ENCODE measurements at places on chromosomes 16 and 17. TPM values are rescaled to one million over a fixed set of nuclear protein-coding genes. Genes with fewer than 3 reads are reported as not detected.

Gene MYH1
- not detected for total RNA-seq

Gene NOD2
- 0.79 TPM for total RNA-seq

Gene TBX21
- 0.17 TPM for total RNA-seq

Gene KRT28
- not detected for total RNA-seq

Gene BICDL2
- 0.10 TPM for total RNA-seq

Gene KRTAP1-3
- total RNA-seq = not detected

Gene C16orf92
- total RNA-seq = not detected

Gene RHBDL1
- 7.2 TPM for total RNA-seq

Gene GRAPL
- total RNA-seq = 2.1 TPM

Gene C16orf46
- total RNA-seq = 5.4 TPM

Gene SMYD4
- total RNA-seq = 13.4 TPM

- no peaks in the 10 kb centered on the region for H3K36me3 ChIP-seq
- H3K27me3 ChIP-seq = no peaks in the 10 kb centered on the region
- H3K27ac ChIP-seq = no peak overlapping the region
- H3K4me1 ChIP-seq = peaks cover 36% of the 10 kb centered on the region
- DNase-seq = peak; percentile 43
- no peak overlapping the region for H3K4me3 ChIP-seq
Measured at GRCh38 chr17:67602974-67603373, 114.8 kb upstream of the NOL11 start.

DNA sequence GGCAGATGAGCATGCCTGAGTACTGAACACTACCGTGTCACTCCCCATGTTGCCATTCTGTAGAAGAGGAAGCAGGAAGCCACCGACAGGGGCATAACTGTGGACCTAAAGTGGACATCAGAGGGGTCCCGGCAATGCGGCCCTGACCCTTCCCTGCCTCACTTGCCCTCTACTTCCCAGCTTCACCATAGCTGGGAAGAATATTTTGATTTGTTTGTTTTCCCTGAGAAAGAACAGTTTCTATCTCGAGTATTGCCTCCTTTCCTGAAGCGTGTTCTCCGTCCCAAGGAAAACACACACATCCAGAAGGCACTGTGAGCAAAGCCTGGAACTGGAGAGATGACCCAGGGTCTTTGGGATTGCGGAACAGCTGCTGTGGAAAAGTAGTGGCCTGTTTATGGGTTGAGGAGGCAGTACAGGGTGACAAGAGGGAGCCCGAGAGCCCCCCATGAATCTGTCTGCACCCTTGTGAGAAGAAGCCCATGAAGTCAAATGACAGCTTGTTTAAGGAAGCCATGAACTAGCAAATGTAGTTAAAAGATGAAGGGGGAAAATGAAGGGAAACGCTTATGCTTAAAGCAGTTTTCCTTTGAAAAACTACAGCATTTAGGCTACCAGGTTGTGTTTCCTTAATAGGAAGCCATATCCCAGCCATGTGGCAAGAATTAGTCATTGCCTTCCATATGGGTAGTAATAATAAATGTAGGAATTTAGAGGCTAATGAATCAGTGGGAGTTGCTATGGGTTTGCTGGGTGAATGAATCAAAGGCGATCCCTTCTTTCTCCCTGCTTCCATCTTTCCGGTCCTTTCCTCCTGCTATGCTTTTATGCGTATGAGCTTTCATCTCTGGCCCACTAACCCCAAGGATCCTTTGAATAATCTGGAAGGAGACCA lies 90.0 kb upstream of the TBX2 start:
- no peak overlapping the region for H3K4me3 ChIP-seq
- peaks cover 16% of the 10 kb centered on the region for H3K4me1 ChIP-seq
- H3K36me3 ChIP-seq = no peaks in the 10 kb centered on the region
- no peaks in the 10 kb centered on the region for H3K27me3 ChIP-seq

DNA sequence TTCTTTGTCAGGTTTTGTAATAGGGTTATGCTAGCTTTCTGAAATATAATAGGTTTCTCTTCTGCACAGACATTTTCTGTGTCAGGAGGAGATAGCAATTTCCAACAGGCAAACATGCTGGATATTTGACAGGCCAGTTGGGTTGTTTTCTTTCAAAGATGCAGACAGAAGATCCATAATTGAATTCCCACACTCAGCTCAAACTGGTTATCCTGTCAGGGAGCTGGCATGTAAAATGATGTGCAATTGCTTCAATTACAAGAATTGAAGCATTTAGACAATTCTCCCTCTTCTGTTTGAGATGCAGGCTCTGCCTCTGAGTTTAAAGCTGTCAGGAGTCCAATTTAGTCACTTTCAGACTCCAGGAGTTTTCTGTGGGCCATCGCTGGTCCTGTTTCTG lies 146.2 kb upstream of the ZKSCAN2 start:
- DNase-seq = no peak
- H3K36me3 ChIP-seq = no peaks in the 10 kb centered on the region
- no peaks in the 10 kb centered on the region for H3K4me1 ChIP-seq
- H3K27ac ChIP-seq = no peak overlapping the region
- no peak overlapping the region for H3K4me3 ChIP-seq

DNA sequence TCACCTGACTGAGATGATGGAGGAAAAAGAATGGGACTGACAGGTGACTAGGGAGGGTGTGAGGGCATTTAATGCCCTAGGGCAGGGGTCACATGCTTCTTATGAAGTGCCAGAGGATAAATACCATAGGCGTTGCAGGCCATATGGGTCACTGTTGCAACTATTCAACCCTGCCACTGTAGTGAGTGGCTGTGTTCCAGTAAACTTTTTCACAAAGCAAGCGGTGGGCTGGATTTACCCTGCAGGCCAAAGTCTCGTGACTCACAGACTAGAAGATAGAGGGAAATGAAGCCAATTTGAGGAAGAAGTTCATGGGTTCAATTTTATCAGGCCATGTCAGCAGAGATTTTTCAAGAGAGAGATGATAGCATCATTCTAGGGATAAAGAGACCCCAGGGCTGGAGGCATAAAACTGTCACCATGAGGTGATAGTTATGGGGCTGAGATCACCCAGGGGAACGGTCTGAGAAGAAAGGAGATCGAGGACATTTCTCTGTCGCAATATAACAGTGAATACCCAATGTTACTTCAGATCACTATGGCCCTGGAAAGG lies 8.6 kb downstream of the ARHGAP17 start:
- no peak overlapping the region for H3K27ac ChIP-seq
- peaks cover 2% of the 10 kb centered on the region for H3K36me3 ChIP-seq
- H3K4me1 ChIP-seq = peaks cover 8% of the 10 kb centered on the region
- DNase-seq = no peak
- no peaks in the 10 kb centered on the region for H3K27me3 ChIP-seq
- H3K4me3 ChIP-seq = no peak overlapping the region

- no peak for DNase-seq
- H3K4me3 ChIP-seq = no peak overlapping the region
- peaks cover 29% of the 10 kb centered on the region for H3K36me3 ChIP-seq
- H3K27ac ChIP-seq = peak overlapping the region; percentile 33
Measured at GRCh38 chr17:3888343-3889171, 4.3 kb downstream of the CAMKK1 start.

- peaks cover 62% of the 10 kb centered on the region for H3K4me1 ChIP-seq
- peak overlapping the region; percentile 64 for H3K27ac ChIP-seq
- H3K27me3 ChIP-seq = peaks cover 2% of the 10 kb centered on the region
- no peaks in the 10 kb centered on the region for H3K36me3 ChIP-seq
- no peak overlapping the region for H3K4me3 ChIP-seq
Measured at GRCh38 chr17:77881545-77881944, 77.0 kb upstream of the TNRC6C start.

GRCh38 chr16:49799172-49799571 lies 56.7 kb downstream of the ZNF423 start:
- DNase-seq = no peak
- no peaks in the 10 kb centered on the region for H3K27me3 ChIP-seq
- no peak overlapping the region for H3K4me3 ChIP-seq
- H3K27ac ChIP-seq = no peak overlapping the region
- peaks cover 10% of the 10 kb centered on the region for H3K4me1 ChIP-seq
- peaks cover 2% of the 10 kb centered on the region for H3K36me3 ChIP-seq

DNA sequence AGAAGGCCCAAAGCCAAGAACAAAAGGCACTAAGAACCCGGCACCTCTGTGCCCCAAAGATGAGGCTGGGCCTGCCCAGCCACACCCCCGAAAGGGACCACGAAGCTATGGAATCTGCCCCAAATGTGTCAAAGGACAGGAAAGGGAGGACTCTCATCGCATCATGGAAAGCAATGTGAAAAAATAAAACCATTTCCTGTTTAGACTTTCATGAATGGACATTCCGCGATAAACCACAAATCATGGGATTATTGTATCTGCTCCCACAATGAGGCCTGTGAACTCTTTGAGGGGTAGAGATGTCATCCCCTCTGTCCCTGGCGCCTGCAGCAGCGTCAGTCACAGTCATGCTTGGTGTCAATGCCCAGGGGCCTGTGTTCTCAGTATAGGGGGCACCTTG lies 135.0 kb downstream of the COPRS start:
- H3K36me3 ChIP-seq = no peaks in the 10 kb centered on the region
- H3K4me1 ChIP-seq = no peaks in the 10 kb centered on the region

DNA sequence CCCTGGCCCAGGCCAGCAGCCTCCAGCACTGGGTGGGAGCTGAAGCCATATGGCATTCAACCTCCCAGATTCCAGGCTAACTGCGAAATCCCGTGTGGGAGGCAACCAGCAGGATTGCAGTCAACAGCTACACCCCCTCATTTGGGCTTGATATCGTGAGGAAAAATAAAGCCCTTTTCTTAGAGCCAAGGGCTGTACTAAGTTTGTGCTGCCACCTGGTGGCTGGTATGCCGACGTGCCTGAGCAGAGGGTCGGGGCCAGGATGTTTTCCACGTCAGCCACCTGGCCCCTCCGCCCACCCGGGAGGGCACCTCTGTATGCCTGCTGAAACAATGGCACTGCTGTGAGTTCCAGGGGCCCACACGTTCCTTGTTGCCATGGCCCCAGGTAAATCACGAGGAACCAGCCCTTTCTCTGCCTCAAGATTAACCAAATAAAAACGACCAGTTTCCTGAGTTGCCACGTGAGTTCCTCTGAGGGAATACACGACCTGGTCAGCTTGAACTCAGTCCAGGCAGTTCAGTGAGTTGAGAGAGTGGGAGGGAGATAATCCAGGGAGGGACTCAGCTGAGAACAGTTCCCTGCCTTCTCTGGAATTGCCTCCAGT lies 9.0 kb downstream of the TMEM98 start:
- H3K27ac ChIP-seq = no peak overlapping the region
- no peaks in the 10 kb centered on the region for H3K27me3 ChIP-seq
- H3K36me3 ChIP-seq = peaks cover 35% of the 10 kb centered on the region
- H3K4me1 ChIP-seq = peaks cover 18% of the 10 kb centered on the region
- H3K4me3 ChIP-seq = no peak overlapping the region

GRCh38 chr16:4615384-4616046 lies 827 bp upstream of the UBALD1 start:
- peak overlapping the region; percentile 56 for H3K4me3 ChIP-seq
- H3K36me3 ChIP-seq = peaks cover 29% of the 10 kb centered on the region
- DNase-seq = no peak
- H3K27ac ChIP-seq = peak overlapping the region; percentile 98
- peaks cover 45% of the 10 kb centered on the region for H3K4me1 ChIP-seq
- no peaks in the 10 kb centered on the region for H3K27me3 ChIP-seq

DNA sequence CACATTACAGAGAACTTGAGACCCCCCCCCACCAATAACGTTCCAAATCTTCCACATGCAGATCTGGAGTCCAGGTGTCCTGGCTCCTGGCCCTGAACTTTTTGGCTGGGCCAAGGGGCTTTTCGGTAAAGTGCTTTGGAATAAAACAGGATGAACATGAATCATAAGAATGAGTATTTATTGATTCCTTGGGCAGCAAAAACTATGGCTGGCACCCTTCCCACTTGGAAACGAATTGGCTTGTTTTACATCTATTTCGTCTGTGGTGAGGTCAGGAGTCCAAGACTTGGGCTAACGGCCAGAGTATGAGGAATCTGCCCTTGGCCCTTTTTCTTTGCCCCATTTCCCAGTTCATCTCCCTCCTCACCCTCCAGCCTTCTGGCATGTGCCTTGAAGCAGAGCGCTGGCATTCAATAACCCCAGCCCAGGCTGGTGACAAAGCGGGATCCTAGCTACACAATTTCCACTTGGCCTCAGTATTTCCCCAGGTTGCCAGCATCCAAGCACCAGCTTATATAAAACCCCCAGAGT lies 4.1 kb upstream of the UBTF start:
- DNase-seq = no peak
- H3K27ac ChIP-seq = no peak overlapping the region
- H3K36me3 ChIP-seq = no peaks in the 10 kb centered on the region
- H3K4me3 ChIP-seq = no peak overlapping the region
- H3K4me1 ChIP-seq = peaks cover 30% of the 10 kb centered on the region
- H3K27me3 ChIP-seq = no peaks in the 10 kb centered on the region
